IPS-NIHi11 (cell line): ENCODE measurements at places on chromosomes 7 and 10.

DNA sequence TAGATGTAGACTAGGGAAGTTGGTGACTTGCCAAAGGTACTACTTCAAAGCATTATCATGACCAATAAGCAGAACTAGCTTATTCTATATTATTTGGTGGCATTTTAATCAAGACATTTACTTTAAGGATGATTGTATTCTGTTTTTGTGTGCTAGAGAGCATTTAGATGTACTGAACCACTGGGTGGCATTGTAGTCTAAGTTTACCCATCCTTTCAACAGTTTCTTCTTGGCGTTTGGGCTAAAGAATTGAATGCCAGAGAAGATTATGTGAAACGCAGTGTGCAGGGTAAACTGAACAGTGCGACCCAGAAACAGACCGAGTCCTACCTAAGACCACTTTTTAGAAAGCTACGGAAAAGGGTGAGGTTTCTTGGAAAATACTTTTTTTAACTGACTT is 26.8 kb downstream of the PRPF18 start:
- DNase-seq: no peak

- DNase-seq: peak; percentile 68
Measured at GRCh38 chr10:117004227-117005025, 561 bp downstream of the SHTN1 start.

GRCh38 chr7:1367501-1368183 is 91.6 kb downstream of the MICALL2 start:
- DNase-seq: no peak

DNA sequence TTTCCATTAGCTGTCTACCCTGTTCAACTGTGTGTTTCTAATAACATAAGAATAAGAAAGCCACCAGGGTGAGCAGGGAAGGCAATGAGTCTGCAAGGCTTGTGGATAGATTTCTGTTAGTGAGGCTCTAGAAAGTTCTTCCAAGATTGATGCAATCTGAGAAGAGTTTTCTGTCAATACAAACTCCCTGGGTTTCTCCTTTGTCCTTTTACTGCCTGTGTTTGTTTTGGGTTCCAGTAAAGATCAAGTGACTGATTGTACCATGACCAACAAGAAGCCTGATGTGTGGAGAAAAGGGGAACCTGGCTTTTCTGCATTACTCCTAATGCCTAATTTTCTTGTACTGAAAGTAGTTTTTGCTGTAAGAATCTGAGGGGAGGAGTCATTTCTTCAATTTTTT is 139.9 kb downstream of the CFTR start:
- DNase-seq: no peak

DNA sequence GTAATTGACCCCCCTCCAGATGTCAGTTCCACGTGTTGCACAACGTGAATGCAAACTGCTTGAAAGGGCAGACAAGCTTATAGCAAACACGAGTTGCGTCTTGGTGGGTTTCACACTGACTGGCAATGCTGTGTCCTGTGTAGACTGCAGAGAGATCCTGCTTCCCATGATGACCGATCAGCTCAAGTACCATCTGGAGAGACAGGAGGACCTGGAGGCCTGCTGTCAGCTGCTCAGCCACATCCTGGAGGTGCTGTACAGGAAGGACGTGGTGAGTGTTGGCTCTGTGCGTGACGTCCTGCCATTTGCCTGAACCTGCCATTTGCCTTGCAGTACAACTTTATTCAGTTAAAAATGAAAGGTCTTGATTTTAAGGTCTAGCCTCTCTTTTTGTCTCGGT is 71.1 kb downstream of the INSYN2A start:
- DNase-seq: no peak

- DNase-seq: no peak
Measured at GRCh38 chr7:137934941-137935883, 66.7 kb downstream of the CREB3L2 start.
